ENCODE measurements at places on chromosomes 4 and X.

GRCh38 chr4:38030023-38030422 lies 69.8 kb downstream of the PTTG2 start:
- DNase-seq: no peak

GRCh38 chrX:24248042-24248441 lies 65.8 kb downstream of the SUPT20HL2 start:
- DNase-seq: no peak

DNA sequence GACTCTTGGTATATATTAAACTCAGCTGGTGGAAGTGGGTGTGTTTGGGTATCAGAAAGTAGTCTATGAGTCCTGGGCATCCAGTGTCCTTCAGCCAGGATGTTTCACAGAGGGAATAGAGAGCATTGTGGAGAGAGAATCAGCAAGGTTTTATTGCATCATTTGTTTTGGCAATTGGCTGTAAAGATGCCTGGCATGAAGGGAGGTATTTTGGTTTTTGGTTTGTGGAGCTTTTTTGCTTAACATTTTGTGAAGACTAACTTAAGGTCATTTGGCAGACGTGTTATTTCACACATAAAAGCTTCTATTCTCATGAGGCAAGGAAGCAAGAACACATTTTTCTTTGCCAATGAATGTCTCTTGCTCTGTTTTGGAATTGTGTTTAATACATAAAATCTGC lies 71.1 kb downstream of the DCLK2 start:
- DNase-seq: no peak

GRCh38 chr4:175456131-175456530 lies 355.9 kb downstream of the GPM6A start:
- no peak for DNase-seq

- DNase-seq: no peak
Observed at GRCh38 chr4:151857368-151857767, 96.6 kb upstream of the GATB start.

GRCh38 chr4:147560625-147561024 lies 56.6 kb upstream of the TMEM184C start:
- DNase-seq: no peak

GRCh38 chrX:56793112-56793430 lies 64.0 kb downstream of the NBDY start:
- DNase-seq: no peak

- no peak for DNase-seq
Observed at GRCh38 chrX:136797787-136798186, 17.1 kb upstream of the ARHGEF6 start.

DNA sequence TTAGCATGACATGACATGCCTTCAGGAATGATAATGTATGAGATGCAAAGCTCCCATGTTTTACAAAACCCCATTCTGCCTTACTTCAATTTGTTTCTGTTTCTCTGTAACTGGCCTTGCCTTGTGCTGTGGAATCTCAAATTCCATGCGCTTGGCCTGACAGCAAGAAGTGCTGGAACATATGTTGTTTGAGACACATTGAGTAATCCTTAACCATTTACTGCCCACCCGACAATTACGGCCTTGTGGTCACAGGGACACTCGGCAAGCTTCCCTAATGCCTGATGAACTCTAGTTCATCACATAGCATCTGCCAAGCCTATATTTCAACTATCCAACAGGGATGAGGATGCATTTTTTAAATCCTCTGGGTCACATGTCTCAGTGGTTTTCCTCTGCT lies 226.4 kb upstream of the CASK start:
- DNase-seq: peak; percentile 10

DNA sequence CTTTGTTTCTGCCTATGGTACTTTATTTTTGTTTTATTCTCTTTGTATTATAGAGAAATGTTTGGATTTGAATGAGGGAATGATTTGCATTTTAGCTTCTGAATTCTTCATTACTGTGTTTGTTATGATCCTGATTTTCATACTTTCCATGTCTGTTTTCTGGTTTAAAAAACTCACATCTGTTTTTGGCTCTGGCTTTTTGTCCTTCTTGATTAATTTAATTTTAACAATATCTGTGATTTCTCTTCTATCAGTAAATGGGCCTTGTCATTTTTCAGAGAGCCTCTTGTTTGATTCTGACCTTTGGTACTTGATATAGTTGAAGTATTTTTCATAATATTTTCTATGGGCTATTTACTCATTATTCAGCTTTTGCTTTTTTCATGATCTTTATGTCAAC lies 341.6 kb upstream of the HAND2 start:
- no peak for DNase-seq

DNA sequence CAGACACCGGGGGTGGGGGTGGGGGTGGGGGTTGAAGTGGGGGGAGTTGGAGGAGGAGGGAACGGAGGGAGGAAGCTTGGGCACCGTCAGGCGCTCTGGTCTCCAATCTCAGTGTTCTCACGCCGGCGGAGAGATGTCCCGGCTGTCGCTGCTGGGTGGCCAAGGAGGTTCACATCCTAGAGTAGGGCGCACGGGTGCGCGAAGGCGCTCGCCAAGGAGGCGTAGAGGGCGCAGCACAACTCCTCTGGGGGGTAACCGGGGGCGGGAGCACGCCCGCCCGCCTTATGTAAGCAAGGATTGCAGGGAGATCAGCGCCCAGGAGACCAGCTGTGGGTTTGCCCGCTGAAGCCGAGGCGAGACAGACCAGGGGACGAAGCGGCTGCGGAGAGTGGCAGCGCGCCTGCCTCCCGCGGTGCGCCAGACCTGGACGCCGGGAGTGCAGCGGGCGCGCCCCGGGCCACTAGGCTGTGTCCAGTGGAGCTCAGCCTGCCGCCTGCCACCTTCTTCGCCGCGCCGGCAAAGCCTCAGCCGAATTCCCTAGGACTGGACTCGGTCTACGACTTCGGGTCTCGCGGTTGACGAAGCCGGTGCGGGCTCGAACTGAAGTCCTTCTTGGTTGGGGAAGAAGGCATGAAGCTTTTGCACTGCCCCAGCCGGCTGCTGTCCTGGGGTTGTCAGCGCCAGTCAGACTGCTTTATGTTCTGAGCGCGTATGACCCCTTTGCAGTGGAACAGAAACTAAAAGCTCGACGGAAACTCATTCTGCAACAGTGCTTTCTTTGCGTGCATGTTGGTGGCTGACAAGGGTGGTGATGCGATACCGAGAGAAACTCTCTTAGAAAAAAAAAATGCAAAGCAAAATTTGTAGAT lies 707 bp upstream of the UNC5C start:
- DNase-seq: peak; percentile 68

- peak; percentile 75 for DNase-seq
Observed at GRCh38 chrX:118346258-118347094, 570 bp downstream of the WDR44 start.

GRCh38 chr4:36870121-36870520 lies 374.4 kb upstream of the NWD2 start:
- DNase-seq: no peak

GRCh38 chrX:136933611-136934145 lies 53.2 kb upstream of the RBMX start:
- DNase-seq: no peak

- DNase-seq: peak; percentile 42
Observed at GRCh38 chr4:73836373-73837279, at the start of gene CXCL6. Gene CXCL6, plus strand, starts transcription at chr4:73836678. Its CDS starts 73 bp downstream, at chr4:73836751.

DNA sequence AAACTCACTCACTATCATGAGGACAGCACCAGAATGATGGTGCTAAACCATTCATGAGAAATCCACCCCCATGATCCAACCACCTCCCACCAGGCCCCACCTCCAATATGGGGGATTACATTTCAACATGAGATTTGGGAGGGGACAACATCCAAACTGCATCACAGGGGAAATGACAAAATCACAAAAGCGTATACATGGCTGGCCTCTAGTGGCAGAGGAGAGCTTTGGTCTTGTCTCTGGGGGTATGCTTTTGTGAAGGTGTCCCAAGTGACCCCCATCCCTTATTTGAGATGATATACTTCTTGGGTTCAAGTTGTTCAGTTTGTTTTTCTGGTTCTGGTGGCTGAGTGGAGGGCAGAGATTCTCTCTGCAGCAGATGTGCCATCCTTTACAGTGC lies 8.5 kb upstream of the SETD7 start:
- DNase-seq: peak; percentile 30

GRCh38 chr4:178196751-178197374 lies 754.6 kb upstream of the AGA start:
- no peak for DNase-seq

DNA sequence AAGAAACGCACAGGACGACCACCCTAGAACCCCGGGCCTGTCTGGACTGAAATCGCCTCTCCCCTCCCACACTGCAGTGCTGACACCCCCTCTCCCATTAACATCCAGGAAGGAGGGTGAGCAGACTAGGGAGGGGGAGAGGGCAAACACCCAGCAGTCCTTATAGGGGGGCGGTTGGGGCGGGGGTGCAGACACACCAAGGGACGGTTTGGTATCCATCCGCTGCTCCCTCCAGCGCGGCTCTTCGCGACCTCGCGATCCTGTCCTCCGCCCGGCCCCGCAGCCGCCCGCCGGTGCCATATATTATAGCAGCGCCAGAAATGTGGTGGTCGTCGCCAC lies 411 bp upstream of the GPRASP1 start:
- DNase-seq: no peak

GRCh38 chr4:52873191-52873590 lies 11.1 kb downstream of the RASL11B start:
- no peak for DNase-seq

DNA sequence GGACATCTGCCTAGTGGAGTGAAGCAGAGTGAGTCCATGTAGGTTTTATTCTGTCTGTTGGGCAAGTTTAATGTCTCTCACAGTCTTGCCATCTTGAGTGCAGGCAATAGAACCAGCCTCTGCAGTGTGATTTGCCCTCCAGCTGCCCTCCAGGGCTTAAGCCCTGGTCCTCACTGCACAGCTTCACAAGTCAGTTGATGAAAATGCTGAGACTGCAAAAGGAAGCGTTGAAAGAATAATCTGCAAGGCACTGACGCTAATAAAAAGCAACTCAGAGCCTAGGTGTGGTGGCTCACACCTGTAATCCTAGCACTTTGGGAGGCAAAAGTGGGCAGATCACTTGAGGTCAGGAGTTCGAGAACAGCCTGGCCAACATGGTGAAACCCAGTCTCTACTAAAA lies 54.1 kb upstream of the PHOX2B start:
- no peak for DNase-seq

- no peak for DNase-seq
Observed at GRCh38 chr4:177220376-177220775, 89.3 kb upstream of the NEIL3 start.

GRCh38 chrX:153878969-153879653 lies 6.9 kb downstream of the L1CAM start:
- DNase-seq: peak; percentile 79

GRCh38 chr4:182699795-182700194 lies 217.4 kb downstream of the DCTD start:
- no peak for DNase-seq

- DNase-seq: no peak
Observed at GRCh38 chr4:122533841-122534240, 77.3 kb upstream of the IL2 start.

GRCh38 chr4:147362938-147363337 lies 118.0 kb upstream of the EDNRA start:
- no peak for DNase-seq

DNA sequence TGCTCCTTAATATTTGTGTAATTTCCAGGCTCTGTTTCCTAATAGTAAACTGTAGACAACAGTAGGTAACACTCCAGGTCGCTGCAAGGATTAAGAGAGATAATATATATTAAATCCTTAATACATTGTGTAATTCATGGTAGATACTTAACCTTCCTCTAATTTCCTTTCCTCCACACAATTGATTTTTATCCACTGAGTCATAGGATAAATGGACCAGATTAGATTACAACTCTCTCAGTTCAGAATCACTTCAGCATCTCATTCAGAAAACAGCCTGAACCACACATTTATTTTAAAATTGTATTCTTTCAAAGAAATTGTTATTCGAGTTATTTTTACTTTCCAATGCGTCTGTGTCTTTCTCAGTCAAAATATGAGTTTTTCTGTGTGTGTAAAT lies 17.1 kb downstream of the GK2 start:
- no peak for DNase-seq

GRCh38 chr4:2761035-2761923 lies 5.1 kb upstream of the TNIP2 start:
- no peak for DNase-seq

DNA sequence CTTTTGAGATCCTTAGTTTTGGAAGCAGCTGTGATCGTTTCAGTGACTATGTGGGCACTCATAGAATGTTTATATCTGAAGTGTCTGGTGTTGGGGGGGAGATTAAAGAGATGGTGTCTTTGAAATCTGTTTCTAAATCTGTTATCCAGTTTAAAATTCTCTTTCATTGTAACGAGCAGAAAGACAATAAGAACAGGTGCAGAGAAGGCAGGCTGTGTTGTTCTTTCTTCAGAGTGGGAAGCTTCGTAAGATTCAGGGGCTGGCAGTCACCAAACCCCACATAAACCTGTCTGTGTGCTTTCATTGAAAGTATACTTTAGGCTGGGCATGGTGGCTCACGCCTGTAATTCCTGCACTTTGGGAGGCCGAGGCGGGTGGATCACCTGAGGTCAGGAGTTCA lies 16.3 kb upstream of the DHRSX start:
- DNase-seq: no peak

DNA sequence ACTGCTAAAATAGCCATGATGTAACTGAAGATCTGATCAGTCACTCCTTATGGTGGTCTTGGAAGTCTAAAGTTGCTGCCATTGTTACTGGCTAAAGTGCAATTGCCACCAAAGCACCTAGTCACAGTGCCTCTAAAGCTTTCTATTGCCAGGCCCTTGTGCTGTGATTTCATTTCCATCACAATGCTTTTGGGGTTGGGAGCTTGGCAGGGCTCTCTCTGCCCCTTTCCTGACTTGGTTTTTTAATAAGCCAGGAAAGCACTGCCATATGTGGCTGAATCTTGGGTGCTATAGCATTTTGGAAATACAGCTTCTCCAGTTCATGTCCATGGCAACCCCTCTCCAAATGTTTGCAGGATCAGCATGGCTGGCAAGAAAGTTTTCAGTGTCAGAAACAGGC lies 1712.4 kb upstream of the TENM3 start:
- no peak for DNase-seq

DNA sequence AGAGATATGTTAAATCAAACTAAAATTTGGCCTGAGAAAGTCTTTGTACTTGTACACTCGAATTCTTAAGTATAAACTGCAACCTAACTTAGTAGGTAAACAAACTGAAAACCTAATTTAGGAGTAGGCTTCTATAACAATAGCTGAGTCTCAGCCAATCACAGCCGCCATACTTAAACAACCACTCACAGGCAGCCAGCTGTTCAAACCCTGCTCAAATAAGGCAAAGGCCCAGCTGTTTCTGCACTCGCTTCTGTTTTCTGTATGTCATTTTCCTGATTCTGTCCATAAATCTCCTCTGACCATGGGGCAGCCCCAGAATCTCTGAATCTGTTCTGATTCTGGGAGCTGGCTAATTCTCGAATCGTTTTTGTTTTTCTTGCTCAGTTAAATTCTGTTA lies 7.8 kb upstream of the PLS3 start:
- DNase-seq: no peak

DNA sequence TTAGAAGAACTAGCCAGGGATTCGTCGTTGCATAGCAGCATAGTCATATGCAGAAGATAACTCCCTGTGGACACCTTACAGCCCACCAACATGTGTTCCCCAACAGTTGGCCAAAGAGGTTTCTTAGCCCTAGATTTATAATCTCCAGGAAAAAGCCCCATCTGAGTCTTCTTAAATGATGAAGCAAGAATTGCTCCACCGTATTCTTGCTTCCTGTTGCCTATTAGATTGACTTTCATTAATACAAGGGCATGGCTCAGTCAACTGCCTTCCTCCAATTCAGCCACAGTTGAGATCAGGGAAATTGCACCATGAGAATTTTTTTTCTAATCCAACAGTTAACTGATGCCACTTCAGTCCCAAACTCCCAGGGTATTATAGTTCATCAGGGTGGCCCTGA lies 5.2 kb upstream of the AFF2 start:
- peak; percentile 84 for DNase-seq

Measured in NB4 (cell line).